ENCODE measurements at places on chromosomes 2 and 18.

DNA sequence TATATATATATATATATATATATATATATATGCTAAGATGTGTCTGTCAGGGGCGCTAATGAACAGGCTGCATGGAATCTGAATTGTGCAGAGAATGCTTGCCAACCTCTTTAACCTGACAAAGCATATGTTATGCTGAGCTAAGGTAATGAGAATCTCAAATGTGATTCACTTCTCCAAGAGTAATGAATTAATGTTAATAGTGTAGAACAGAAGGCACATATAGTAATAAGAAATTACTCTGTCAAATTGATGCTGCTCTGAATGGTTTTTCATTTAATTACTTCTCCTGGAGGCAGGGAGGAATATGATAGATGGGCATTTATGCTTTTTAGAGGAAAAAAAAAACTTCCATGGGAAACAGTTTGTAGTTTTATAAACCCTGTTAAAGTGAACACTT is 35.4 kb downstream of the COX7A2L start:
- DNase-seq: no peak

DNA sequence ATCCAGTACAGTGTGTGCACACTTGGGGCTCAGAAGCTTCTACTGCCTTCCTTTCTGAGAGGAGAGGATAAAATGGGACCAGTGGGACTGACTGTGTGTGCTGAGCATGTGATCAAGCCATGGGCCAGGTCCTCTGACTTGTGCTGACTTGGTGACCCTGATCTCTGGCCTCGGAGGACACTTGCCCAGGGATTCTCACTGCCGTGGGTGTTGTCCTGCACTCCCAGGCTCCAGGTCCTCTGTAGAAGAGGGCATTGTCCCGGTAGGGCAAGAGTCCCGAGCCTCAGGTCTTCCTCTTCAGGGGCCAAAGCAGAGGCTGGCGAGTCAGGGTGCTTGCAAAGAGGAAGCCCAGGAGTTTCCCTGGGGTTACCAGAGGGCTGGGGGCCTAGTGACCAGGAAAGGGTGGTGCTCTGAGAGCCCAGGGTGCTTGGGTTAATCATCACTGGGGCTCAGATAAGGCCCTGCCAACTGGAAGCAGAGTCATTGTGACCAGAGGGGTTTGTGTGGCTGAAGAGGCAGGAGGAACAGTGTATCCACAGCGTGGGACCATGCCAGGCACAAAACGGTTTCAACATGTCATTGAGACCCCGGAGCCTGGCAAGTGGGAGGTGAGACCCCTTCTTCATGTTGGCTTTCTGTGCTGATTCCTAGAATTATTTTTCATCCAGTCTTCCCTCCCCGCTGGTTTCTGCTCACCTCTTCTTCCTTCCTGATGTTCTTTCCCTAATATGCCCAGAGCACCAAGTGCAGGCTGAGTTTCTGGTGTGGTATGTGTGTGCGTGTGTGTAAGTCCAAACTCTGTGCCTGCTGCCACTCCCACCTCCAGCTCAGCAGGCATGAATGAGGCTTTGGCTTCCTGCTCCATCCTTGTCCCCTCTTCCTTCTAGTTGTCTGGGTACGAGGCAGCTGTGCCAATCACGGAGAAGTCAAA is at the start of gene GCKR:
Gene GCKR, plus strand, starts transcription at position 483 of the 931 bp plus-strand sequence. Its CDS starts 66 bp downstream, at position 549.
- no peak for DNase-seq

GRCh38 chr2:12131975-12132374 is 385.5 kb downstream of the LPIN1 start:
- DNase-seq: no peak

- DNase-seq: no peak
Measured at GRCh38 chr2:70984576-70985282, 6.3 kb downstream of the ANKRD53 start.

DNA sequence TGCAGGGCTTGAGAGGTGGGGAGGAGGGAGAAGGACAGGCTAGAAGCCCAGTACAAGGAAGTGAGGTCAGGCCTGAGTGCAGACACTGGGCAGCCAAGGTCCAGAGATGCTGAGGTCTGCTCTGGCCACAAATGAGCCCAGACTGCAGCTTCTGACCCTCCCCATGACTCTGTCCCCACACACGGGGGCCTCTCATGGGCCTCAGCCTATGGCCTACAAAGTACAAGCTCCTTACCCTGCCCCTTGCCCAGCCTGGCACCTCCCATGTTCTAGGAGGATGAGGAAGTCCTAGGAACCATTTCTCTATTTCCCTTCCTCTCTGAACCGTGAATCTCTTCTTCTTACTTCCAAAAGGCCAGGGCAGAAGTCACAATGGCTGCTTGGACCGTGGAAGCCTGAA is 193.8 kb downstream of the ANKRD30B start:
- DNase-seq: no peak

All from NCI-H187 (cell line).